Left ventricle myocardium superior (tissue), 1 donor: ENCODE measurements at places on chromosomes 7 and 10. TPM values are rescaled to one million over a fixed set of nuclear protein-coding genes. Genes with fewer than 3 reads are reported as not detected.

Gene MICALL2
- 9.4 TPM for total RNA-seq

- no peak for DNase-seq
These were observed 251.6 kb upstream of the MKLN1 start for GRCh38 chr7:131076032-131076431.

Gene ZNF488
- not detected for total RNA-seq

DNA sequence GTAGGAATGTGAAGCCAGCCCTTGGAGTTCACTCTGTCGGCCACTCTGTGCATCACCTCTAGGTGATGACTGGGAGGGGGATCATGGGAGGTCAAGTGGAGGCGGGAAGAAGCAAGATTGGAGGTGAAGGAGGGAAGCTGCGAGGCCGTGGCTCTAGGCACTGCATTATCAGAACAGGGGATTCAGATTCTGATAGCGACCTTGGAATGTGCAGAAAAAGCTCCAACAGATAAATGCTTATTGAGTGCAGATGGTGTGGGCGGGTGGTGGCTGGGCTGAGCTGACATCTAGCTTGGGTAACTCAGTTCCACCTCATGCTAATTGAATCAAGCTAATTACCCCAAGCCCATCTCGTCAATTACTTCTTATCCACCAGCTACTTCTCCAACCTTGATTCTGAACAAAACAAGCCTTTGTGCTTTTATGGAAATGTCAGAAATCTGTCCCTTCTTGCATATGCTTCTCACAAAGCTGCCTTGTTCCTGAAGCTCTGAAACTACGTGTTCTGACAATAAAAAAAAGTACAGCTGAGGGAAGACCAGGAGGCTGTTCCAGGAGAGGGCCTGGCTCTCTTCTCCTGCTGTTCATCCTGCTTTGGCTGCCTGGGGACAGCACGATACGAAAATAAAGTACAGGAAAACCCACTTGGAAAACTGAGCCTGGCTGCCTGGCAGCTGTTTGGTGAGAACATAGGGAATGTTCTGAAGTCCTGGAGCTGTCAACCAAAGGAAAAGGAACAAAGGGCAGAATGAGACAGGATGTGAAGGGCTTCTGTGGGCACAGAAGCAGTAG, 27.5 kb downstream of the STRA8 start:
- no peak for DNase-seq

Gene CTAGE4
- total RNA-seq, result 0.62 TPM

Gene ZNF518A
- 9.6 TPM for total RNA-seq

GRCh38 chr10:22686347-22686746, 28.0 kb downstream of the PIP4K2A start:
- no peak for DNase-seq

DNA sequence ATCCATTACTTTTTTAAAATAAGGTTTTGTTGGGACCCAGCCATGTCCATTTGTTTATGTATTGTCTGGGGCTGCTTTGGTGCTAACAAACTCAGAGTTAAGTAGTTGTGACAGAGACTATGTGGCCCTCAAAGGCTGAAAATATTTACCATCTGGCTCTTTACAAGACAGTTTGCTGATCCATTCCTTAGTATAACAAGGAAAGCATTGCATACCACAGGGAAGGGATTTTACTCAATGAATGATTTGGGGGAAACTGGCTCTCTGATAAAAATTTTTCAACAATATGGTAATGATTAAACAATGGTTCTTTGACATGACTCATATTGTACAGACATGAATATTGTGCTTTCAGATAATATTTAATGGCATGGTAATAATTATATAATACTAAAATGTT, 738.1 kb downstream of the KCNMA1 start:
- DNase-seq, result no peak

- DNase-seq, result no peak
These were observed 2.4 kb upstream of the ADARB2 start for GRCh38 chr10:1739751-1740150.

- DNase-seq, result no peak
These were observed 2.9 kb downstream of the PPP1R3A start for GRCh38 chr7:113915956-113916355.

- no peak for DNase-seq
These were observed 11.3 kb downstream of the C10orf143 start for GRCh38 chr10:130099344-130099743.

- DNase-seq, result no peak
These were observed 863 bp downstream of the CALD1 start for GRCh38 chr7:134780166-134780828.

DNA sequence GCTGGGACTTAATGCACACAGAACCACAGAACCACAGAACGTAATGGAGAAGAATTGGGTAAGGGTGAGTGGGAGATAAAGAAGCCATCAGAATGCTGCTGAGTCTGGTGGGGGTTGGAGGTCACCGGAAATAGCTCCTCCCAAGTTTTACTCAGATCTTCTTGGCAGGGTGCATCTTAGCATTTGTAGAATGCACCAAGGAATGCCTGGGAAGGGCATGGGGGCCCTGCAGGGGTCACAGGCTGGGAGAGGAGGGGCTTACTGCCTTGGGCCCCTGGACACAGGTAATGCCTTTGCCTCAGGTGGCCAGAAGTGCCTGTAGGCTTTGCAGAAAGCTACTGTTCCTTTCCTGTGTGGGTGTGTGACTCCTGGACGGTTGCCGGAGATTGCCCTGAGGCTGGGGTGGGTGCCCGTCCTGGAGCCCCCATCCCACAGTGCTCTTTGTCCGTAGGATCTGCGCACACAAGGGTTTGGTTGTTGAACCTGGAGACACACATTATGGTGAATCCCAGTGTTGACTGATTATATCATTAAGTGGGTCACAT, 55.1 kb downstream of the MGMT start:
- no peak for DNase-seq

GRCh38 chr10:102408131-102408727, 10.4 kb downstream of the PSD start:
- DNase-seq, result no peak

Gene FAM149B1
- total RNA-seq, result 13.8 TPM

Gene ITPRID1
- not detected for total RNA-seq

Gene ODAD2
- total RNA-seq, result 0.42 TPM

Gene AFAP1L2
- 4.5 TPM for total RNA-seq

DNA sequence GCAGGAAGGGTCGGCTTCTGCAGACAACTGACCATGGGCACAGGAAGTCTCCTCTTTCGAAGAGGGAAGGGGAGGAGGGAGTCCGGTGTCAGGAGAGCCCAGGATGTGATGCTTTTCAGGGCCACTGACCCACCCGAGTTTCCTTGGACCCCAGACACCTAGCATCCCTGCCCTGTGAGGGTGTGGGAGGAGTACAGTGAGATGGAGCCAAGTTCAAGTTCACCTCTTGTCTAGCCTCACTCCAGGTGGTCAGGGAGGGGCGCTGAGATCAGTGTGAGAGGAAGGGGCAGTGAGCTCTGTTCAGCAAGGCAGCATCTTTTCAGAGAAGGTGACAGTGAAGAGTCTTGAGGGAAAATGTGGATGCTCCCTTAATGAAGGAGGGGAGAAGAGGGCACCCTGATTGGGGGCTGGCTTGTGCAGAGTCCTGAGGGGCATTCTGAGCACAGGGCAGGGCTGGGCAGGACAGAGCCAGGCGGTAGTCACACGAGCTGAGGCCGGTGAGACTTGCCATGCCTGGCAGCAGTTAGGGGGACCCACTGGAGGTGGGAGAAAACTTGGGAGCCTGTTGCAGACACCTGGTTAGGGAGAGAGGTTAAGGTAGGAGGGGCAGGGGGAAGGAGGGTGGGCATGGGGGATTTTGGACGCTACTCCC, 49.7 kb downstream of the ADCY1 start:
- DNase-seq, result no peak

GRCh38 chr10:96263669-96264068, 7.7 kb downstream of the BLNK start:
- no peak for DNase-seq

GRCh38 chr7:101108330-101108857, 18.5 kb upstream of the SERPINE1 start:
- DNase-seq, result peak; percentile 67

- DNase-seq, result no peak
These were observed 51.4 kb upstream of the SLC29A3 start for GRCh38 chr10:71267508-71268240.

- no peak for DNase-seq
These were observed 39.0 kb downstream of the SEM1 start for GRCh38 chr7:96670338-96671289.

- DNase-seq, result peak; percentile 55
These were observed 11.7 kb downstream of the PLAC9 start for GRCh38 chr10:80144067-80144695.

Gene SUGCT
- 6.8 TPM for total RNA-seq

Gene TSPAN12
- total RNA-seq, result 69.0 TPM

- DNase-seq, result no peak
These were observed 106.7 kb upstream of the LAMB4 start for GRCh38 chr7:108236681-108237415.

- DNase-seq, result no peak
These were observed 32.1 kb downstream of the PLCE1 start for GRCh38 chr10:94025806-94026205.

DNA sequence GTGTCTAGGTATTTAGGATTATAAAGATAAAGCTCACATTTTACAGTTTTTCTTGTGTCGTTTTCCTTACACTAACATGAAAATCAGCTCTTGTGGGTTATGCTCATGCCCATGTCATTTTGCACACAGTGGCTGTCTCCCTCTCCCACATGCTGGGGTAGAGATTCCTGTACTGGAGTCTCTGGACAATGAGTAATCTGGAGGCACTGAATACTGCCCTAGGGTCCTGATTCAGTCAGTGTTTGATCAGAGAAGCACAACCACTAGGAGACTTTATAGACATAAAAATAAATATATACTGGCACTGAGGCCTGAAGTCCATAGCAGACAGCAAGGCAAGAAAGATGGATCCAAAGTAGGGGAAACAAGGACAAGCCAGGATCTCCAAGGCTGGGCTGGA, 1008.8 kb downstream of the KCNMA1 start:
- no peak for DNase-seq

DNA sequence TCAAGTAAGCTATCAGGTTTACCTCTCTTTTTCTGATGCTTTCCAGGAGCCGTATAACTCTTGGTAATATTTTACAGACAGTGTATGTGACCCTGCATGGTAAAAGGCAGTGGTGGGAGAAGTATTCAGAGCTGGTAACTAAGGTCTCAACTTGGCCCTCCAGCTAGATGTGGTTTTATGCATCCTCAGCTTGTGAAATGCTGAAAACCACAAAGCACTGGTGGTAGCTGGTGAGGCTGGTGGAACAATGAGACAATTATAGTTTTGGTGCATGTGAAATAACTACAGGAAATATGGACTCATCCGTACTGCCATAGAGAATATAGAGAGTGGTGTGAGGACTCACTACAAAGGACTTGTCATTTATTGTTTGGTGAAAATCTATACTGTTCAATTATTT, 383.0 kb upstream of the PCDH15 start:
- no peak for DNase-seq

Gene TRRAP
- 15.5 TPM for total RNA-seq

DNA sequence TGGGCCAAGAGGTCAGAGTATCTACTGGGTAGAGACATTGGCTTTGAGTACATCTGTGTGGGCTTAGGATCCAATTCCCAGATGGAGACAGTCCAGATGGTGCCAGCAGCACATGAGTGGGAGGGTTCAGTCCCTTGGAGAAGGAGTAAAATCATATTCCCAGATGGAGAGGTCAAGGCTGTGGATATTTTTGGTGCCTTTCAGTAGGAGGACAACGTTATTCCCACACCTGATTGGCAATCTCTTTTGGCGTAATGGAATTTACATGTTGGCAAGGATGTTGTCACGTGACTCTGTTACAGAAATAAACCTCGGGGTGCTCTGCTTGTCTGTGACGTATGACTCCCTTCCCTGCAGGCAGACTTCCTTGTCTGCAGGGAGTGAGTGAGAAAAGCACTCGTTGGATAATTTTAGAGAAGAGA, 27.6 kb downstream of the NPS start:
- DNase-seq, result no peak

- no peak for DNase-seq
These were observed 42.0 kb upstream of the PDZD8 start for GRCh38 chr10:117417196-117417595.

Gene PTER
- total RNA-seq, result 25.7 TPM

- DNase-seq, result no peak
These were observed 6.8 kb downstream of the LDB1 start for GRCh38 chr10:102113261-102113955.
